RPMI7951 (cell line): ENCODE measurements at places on chromosomes 2 and 18. TPM values are rescaled to one million over a fixed set of nuclear protein-coding genes. Genes with fewer than 3 reads are reported as not detected.

DNA sequence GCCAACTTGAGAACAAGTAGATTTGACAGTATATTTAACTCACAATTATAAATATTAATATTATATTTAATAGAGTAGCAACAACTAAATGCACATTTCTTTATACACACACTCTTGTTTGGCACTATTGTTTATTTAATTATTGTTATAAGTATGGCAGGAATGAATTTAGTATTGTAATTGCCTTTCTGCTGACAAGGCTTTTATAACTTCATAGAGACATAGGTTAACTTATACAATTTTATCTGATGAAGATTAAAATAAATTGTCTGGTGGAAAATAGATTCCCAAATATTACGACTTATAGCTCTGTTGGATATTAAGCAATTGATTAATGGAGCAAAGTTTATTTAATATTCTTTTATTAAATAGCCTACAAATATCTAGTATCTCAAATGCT, 347.9 kb upstream of the CDH19 start:
- DNase-seq: no peak

- peak; percentile 58 for DNase-seq
Observed at GRCh38 chr18:46630160-46630559, 26.9 kb downstream of the LOXHD1 start.

DNA sequence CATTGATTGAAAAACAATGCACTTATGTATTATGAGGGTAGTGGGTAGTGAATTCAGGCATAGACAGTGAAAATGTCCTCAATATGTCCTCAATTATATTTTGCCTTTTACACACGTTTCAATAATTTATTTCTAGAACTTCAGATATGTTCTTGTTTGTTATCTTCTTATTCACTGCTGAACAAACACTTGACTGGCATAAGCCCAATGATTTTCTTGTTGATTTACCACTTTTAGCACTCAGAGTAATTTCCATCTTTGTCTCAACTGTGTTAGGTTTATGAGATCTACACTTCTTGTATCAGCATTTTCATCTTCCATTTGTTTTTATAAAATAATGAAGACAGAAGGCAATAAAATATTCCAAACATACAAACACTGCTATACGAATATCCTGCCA, 61.8 kb upstream of the DCC start:
- no peak for DNase-seq

GRCh38 chr2:181656450-181657291, at the start of gene CERKL:
Gene CERKL (minus strand): TSS chr2:181657105. CDS start chr2:181657006, 99 bp downstream.
- DNase-seq: peak; percentile 33

Gene EVX2
- not detected in 2 replicates for total RNA-seq

Gene RIT2
- total RNA-seq: not detected in 2 replicates

Gene PIK3C3
- total RNA-seq: 42.3 and 43.0 TPM in 2 replicates

Gene GALNT13
- total RNA-seq: not detected in 2 replicates

Gene TBR1
- total RNA-seq: under 0.01 TPM in 1 of 2 replicates, not detected in the other

Gene UGT1A1
- total RNA-seq: not detected in 2 replicates
